ENCODE measurements at places on chromosomes 11 and 22.
A peak's percentile ranks its signal among the peaks of the same experiment; 100 is the strongest.

DNA sequence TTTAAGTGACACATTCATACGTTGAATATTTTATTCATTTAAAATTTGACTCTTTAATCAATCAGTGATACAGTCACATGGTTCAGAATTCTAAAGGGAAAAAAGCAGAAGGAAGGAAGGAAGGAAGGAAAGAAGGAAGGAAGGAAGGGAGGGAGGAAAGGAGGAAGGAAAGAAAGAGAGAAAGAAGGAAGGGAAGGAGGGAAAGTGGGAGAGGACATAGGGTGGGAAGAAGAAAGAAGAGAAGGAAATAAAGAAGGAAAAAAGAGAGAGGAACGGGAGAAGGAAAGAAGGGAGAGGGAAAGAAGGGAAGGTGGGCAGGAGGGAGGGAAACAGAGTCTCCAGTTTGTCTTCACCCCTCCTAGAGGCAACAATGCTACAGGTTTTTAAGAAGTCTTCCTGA is 518.6 kb downstream of the MIAT start:
- DNase-seq, result no peak

GRCh38 chr22:38316364-38317121 is 690 bp downstream of the CSNK1E start:
- DNase-seq, result peak; percentile 56

DNA sequence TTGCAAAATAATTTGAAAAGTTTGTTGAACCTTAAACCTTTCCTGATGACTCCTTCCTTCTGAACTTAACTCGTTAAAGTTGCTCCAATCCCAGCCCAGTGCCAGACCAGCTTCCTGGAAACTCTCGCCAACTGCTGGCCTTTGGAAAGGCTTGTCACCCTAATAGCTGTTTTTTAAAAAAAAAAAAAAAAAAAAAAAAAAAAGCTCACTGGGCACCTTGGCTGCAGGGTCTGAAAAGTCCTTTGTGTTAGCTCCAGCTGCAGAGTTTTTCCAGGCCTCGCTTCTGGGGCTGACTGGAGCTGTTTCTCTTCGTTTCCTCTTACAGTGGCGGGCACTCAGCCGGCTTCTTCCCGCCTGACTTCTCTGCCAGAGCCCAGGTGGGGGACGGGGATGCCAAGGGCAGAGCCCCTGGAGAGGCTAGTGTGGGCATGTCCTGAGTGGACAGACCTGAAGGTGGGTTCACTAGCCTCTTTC is 25.1 kb downstream of the KCNQ1OT1 start:
- DNase-seq, result no peak

DNA sequence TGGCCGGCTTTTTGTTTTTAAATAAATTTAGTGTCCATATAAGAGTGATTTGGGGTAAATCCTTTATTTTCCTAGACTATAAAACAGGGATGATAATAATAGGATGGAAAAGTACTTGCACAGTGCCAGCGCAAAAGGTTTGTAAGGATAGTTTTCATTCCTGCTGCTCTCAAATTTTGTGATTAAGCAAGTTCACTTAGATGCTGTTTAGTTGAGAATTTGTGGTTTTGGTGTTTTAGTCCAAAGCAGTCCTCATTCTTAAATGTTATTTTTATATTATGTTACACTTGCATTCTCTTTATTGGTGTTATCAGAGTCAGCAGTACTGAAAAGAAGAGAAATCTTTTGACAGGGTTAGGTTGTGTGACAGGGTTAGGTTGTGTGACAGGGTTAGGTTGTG is 47.9 kb downstream of the PPP6R3 start:
- no peak for DNase-seq

- DNase-seq, result no peak
Observed at GRCh38 chr22:27637604-27638003, 164.0 kb downstream of the MN1 start.

DNA sequence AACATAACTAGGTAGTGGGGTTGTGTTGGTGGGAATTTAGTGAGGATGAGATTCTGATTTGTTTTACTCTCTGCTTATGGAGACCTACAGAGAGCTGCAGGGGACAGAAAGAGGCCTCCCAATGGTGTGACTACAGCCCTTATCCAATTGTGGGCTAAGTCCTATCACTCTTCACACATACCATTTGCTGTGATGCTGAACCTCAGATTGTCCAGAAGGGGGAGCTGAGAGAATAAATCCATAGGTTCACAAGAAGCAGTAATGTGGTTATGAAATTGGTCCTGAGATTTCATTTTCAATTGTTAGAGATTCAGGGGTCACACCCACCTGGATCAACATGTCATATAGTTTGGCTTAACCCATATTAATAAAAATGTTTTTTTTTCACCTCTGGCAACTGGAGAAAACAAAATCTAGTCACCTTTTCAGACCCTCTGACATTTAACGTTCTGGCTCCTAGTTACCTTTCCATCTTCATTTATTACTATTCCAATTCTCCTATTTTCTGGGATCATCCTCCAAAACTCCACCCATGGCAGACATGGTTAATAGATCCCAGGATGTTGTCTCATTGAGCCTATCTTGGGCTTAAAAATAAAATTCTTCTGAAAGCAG is 53.3 kb upstream of the PTPN5 start:
- no peak for DNase-seq

DNA sequence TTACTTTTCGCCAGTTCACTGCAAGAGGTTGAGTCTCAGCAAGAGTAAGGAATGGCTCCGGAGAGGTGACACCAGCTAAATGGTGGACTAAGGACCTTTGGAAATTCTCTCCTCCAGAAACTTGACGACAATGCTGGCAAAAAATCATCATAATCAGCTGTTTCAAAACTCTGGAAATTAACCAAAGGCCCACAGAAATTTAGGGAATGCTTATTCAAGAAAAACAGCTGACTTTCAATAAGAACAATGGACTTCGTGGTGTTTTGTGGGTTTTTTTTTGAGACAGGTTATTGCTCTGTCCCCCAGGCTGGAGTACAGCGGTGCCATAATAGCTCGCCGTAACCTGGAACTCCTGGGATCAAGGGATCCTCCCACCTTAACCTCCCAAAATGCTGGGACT is 68.4 kb upstream of the SEPTIN5 start:
- DNase-seq, result no peak

DNA sequence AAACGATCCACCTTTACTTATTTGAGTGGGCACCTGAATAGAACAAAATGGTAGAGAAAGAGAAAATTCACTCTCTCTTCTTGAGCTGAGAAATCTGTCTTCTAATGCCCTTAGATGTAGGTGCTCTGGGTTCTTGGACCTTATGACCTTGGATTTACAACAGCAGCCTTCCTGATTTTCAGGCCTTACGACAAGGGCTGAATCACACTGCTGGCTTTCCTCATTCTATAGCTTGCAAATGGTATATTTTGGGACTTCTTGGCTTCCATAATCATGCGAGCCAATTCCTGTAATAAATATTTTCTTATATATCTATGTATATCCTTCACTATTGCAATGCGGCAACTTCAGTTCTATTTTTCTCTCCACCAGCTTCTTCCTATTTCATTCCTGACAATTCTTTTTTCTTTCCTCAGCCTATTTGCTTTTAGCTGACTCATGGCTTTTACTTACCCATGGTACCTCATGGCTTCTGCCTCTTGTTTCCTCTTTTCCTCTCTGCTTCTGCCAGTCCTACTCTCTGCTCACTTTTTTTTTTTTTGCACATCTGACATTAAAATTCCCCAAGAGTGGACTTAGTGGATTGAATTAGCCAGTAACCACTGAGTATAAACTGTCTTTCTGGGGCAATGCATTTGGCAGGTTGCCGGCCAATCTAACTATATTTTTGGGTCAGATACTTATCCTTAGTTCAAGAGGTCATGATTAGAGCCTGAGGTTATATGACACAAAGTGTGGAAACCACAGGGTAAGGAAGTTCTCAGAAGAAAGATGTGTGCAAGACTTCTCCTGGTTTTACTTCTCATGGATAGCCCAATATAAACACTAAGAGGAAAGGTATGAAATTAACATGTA is 359.5 kb downstream of the TMEM135 start:
- DNase-seq, result no peak

GRCh38 chr11:12007769-12008737 is at the start of gene DKK3:
TSS of gene DKK3 (minus strand) at chr11:12008626. CDS start at chr11:12008582, 44 bp downstream.
- DNase-seq, result no peak

DNA sequence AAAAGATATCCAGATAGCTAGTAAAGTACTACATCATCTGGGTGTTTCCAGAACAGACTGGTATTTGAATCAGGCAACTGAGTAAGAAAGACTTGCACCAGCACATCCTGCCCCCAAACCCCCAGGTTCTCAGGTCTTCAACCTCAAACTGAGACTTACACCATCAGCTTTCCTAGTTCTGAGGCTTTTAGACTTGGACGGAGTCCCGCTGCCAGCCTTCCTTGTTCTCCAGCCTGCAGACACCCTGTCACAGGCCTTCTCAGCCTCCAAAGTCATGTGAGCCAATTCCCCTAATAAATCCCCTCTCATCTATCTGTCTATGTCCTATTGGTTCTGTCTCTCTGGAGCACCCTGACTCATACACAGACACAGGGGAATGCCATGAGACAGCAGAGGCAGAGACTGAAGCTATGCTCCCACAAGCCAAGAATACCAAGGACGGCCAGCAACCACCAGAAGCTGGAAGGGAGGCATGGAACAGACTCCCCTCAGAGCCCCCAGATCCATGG is 10.9 kb downstream of the SMCO4 start:
- DNase-seq, result no peak
